GM23248 (cell line): ENCODE measurements at places on chromosomes 3 and 15. TPM values are rescaled to one million over a fixed set of nuclear protein-coding genes. Genes with fewer than 3 reads are reported as not detected.

GRCh38 chr3:156489462-156489911 lies 65.4 kb downstream of the SSR3 start:
- peak; percentile 89 for DNase-seq

- peak; percentile 97 for DNase-seq
Observed at GRCh38 chr3:58052373-58053273, 44.4 kb downstream of the FLNB start.

DNA sequence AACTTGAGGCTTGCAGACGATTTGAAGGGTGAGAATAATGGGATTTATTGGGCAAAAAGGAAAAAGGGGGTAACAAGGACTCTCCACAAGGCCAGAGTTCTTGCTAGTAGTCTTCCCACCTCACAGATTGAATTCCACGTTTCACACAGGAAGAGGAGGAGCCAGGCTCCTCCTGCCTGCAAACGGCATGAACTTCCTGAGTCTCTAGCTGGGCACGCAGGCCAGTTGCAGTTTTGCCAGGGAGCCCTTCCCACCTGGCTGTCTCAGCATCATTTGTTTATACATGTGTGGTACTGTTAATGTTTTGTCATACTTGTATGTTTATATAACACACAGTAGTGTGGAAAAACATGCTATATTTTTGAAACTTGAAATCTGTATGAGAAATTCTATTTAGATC lies 155.0 kb downstream of the NLGN1 start:
- peak; percentile 17 for DNase-seq

- DNase-seq: peak; percentile 24
Observed at GRCh38 chr15:45132844-45133560, 3.2 kb downstream of the DUOX1 start.

- DNase-seq: no peak
Observed at GRCh38 chr3:69691860-69692259, 47.4 kb upstream of the MITF start.

DNA sequence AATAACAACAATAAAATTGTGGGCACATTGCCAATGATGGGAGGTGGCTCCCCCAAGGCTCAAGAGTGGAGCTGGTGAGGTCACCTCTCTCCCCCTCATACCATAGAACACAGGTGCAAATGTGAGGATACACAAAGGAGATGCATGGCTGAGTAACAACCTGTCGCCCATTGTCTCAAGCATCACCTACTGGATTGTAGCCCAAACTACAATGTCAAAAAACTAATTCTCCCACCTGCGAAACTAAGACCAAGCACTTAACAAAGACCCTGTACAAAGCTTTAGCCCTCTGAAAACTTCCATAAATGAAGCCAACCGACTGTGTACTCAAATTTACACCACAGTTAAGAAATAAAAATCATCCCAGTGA lies 50.4 kb upstream of the IGSF11 start:
- DNase-seq: no peak

DNA sequence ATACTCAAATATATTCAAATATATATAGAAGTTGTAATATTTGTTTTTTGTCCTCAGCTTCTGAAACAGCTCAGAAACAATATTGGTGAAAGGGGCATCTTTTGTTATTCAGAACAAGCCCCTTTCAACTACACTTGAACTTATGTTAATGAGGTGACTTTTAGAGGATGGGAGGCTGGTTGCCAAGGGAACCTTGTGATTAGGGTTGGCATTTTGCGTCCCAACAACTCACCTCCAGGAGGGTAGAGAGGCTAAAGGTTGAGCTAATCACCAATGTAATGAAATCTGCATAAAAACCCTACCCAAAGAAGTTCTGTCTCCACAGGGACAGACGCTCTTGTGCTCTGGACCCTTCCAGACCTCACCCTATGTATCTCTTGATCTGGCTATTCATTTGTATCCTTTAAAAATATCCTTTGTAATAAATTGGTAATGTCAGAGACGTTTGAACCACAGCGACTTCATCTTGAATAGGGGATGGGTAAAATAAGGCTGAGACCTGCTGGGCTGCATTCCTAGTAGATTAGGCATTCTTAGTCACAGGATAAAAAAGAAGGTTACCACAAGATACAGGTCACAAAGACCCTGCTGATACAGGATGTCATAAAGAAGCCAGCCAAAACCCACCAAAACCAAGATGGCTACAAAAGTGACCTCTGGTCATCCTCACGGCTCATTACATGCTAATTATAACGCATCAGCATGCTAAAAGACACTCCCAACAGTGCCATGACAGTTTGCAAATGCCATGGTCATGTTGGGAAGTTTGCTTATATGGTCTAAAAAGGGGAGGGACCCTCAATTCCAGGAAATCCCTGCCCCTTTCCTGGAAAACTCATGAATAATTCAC lies 111.1 kb downstream of the FMN1 start:
- DNase-seq: no peak

GRCh38 chr3:148796799-148797198 lies 30.8 kb upstream of the CPB1 start:
- no peak for DNase-seq

GRCh38 chr15:59223736-59224135 lies 17.1 kb downstream of the LDHAL6B start:
- DNase-seq: no peak

TICRR gene
- 2.3 and 2.4 TPM in 2 replicates for total RNA-seq

PHLDB2 gene
- 60.6 and 63.9 TPM in 2 replicates for total RNA-seq

FAM219B gene
- 64.1 and 78.6 TPM in 2 replicates for total RNA-seq

CAND2 gene
- 0.38 and 0.43 TPM in 2 replicates for total RNA-seq
